ENCODE measurements at places on chromosomes 4 and X. TPM values are rescaled to one million over a fixed set of nuclear protein-coding genes. Genes with fewer than 3 reads are reported as not detected.
A peak's percentile ranks its signal among the peaks of the same experiment; 100 is the strongest.

GRCh38 chr4:61296144-61296543, 96.0 kb downstream of the ADGRL3 start:
- H3K27ac ChIP-seq = no peak overlapping the region
- DNase-seq = no peak
- H3K27me3 ChIP-seq = no peaks in the 10 kb centered on the region
- no peaks in the 10 kb centered on the region for H3K36me3 ChIP-seq

GRCh38 chr4:74665346-74665745, 129.0 kb downstream of the BTC start:
- no peak for DNase-seq
- H3K27me3 ChIP-seq = no peaks in the 10 kb centered on the region
- no peaks in the 10 kb centered on the region for H3K36me3 ChIP-seq

DNA sequence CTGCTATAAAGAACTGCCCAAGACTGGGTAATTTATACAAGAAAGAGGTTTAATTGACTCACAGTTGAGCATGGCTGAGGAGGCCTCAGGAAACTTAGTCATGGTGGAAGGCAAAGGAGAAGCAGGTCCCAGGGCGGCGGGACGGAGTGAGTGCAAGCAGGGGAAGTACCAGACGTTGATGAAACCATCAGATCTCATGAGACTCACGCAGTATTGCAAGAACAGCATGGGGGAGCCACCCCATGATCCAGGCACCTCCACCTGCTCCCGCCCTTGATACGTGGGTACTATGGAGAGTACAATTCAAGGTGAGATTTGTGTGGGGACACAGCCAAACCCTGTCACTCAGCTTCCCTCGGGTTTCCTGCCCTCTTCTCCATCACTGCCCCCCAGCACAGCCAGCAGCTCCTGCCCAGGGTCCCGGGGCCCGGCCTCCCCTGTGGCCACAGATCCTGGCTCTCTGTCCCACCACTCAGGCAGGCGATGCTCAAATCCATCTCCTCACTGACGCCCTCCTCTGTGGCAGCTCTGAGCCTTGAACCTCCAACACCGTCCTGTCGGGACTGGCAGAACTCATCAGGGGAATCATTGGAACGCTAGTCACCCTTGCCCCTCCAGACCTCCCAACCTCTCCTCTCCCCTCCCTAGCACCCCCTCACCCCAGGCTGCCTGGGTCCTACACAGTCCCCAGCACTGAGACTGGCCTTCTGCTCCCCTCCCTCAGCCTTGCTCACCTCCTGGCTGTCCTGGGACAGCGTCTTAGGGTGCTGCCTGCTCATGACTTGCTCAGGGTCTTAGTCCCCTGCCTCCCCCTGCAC, 37.6 kb downstream of the FGFRL1 start:
- peak; percentile 59 for DNase-seq
- no peak overlapping the region for H3K27ac ChIP-seq
- no peaks in the 10 kb centered on the region for H3K36me3 ChIP-seq
- no peak overlapping the region for H3K4me3 ChIP-seq

Gene GABRB1
- total RNA-seq = not detected

- H3K4me1 ChIP-seq = no peaks in the 10 kb centered on the region
- no peak for DNase-seq
- no peak overlapping the region for H3K4me3 ChIP-seq
- H3K27ac ChIP-seq = no peak overlapping the region
- H3K27me3 ChIP-seq = no peaks in the 10 kb centered on the region
Observed at GRCh38 chr4:32551943-32552342, 1831.8 kb downstream of the PCDH7 start.

DNA sequence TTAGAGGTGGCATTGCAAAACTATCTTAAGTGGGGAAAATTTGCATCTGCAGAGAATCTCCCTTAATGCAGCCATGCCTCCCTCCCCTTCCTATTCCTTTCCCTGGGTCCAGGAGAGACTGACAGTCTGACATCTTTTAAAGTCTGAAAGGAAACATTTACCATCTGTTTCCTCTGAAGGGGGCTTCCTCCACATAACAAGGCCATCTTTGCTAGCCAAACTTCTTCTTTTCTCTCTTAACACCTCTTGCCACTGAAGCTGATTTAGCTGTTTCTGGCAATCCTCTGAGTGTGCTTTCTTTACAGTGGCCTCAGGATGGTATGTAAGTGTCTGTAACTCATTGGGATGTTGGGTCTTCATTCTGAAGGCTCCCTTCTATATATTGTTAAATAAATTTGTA, 34.6 kb upstream of the AADAT start:
- DNase-seq = no peak
- H3K27ac ChIP-seq = no peak overlapping the region
- H3K4me1 ChIP-seq = no peaks in the 10 kb centered on the region
- H3K4me3 ChIP-seq = no peak overlapping the region
- H3K36me3 ChIP-seq = no peaks in the 10 kb centered on the region
- no peaks in the 10 kb centered on the region for H3K27me3 ChIP-seq

Gene PLAC8
- total RNA-seq = 78.7 TPM

- H3K27me3 ChIP-seq = no peaks in the 10 kb centered on the region
- H3K4me3 ChIP-seq = no peak overlapping the region
- no peaks in the 10 kb centered on the region for H3K4me1 ChIP-seq
- H3K36me3 ChIP-seq = no peaks in the 10 kb centered on the region
Observed at GRCh38 chrX:138519296-138519695, 192.2 kb downstream of the FGF13 start.

GRCh38 chrX:80879143-80879542, 69.5 kb upstream of the BRWD3 start:
- DNase-seq = peak; percentile 28
- H3K27ac ChIP-seq = no peak overlapping the region
- H3K36me3 ChIP-seq = no peaks in the 10 kb centered on the region

GRCh38 chrX:112997991-112998390, 157.4 kb upstream of the AMOT start:
- no peaks in the 10 kb centered on the region for H3K4me1 ChIP-seq
- no peaks in the 10 kb centered on the region for H3K27me3 ChIP-seq
- no peak overlapping the region for H3K27ac ChIP-seq
- no peak for DNase-seq
- no peaks in the 10 kb centered on the region for H3K36me3 ChIP-seq

Gene NAA11
- total RNA-seq = not detected

DNA sequence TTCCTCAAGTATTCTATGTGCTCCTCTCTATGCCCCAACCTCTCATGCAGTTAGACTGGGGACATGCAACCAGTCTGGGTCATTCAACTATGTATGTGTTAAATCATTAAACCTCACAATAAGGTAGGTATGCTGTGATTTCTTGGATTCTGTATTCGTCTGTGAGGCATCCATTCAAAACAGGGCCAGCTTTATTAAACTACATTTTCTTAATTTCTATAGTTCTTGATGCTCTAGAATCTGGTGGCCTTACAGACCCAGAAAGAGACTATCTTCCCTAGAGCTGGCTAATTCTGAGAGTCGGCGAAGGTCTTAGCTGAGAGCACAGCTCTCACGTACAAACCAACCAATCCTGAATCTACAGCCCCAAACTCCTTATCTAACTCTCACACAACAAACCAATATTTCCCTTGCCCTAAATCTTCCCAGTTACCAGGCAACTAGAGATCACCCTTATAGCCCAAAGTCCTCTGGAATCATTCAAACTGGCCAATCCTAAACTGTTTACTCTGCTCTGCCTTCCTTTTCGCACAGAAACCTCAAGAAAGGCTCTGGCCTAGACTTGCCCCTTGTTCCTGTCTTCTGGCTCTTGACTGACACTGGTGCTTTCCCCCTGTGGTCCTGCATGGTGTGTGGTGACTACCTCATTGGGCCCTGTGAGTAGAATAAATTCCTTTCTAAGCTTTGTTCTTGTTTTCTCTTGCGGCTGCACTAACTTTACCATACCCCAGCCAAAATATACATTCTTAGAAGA, 203.5 kb upstream of the TET2 start:
- DNase-seq = no peak
- H3K4me1 ChIP-seq = no peaks in the 10 kb centered on the region
- no peak overlapping the region for H3K4me3 ChIP-seq
- H3K27ac ChIP-seq = no peak overlapping the region

Gene SGMS2
- total RNA-seq = 222 TPM

DNA sequence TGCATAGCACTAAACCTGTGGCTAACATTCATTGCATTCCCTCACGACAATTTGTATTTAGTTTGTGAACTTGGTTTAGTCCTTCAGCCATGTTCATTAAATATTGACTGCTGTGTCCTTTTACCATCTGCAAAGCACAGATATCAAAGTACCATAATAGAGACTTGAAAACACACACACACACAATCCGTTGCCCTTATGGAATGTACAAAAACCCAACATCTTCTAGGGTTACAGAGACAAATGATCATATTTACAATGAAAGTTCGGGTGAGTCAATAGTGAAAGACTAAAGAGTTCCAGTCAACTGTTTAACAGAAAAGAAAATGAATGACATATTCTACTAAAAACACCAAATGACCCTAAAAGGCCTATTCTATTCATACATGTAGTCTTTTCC, 50.8 kb upstream of the TXK start:
- no peaks in the 10 kb centered on the region for H3K27me3 ChIP-seq
- H3K4me1 ChIP-seq = peaks cover 5% of the 10 kb centered on the region
- no peak overlapping the region for H3K4me3 ChIP-seq
- no peak for DNase-seq
- H3K36me3 ChIP-seq = no peaks in the 10 kb centered on the region
- H3K27ac ChIP-seq = no peak overlapping the region

Gene DMP1
- not detected for total RNA-seq

Gene SNCA
- total RNA-seq = 6.3 TPM

Data from upper lobe of left lung (tissue), 6 donors.